Stimulated activated CD8-positive, alpha-beta memory T cell treated with anti-CD3 and anti-CD28 coated beads, Interleukin-15, amount 100 ng/mL, for 4 hours (primary cell): ENCODE measurements at places on chromosomes 16 and 17.

- no peak for DNase-seq
Observed at GRCh38 chr17:4711661-4712181, 1.3 kb downstream of the ARRB2 start.

DNA sequence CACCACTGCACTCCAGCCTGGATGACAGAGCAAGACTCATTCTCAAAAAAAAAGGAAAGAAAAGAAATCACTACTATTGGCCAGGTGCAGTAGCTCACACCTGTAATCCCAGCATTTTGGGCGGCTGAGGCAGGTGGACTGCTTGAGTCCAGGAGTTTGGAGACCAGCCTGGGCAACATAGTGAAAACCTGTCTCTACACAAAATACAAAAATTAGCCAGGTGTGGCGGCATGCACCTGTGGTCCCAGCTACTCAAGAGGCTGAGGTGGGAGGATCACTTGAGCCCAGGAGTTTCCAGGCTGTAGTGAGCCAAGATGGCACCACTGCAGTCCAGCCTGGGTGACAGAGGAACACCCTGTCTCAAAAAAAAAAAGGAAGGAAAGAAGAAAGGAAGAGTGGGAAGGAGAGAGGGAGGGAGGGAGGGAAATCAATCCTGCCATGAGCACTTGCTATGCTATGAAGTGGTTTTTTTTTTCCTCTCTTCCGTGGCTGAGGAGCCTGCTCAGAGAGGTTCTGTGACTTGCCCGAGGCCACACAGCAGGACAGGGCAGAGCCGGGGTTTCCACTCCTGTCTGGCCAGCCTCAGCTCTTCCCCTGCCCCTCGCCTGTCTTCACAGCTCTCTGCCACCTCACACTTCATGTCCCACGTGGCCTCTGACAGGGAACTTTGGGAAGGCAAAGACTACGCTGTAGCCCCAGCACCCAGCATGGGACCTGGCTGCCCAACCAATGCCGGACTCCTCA, 10.9 kb downstream of the GRIN2C start:
- no peak for DNase-seq

DNA sequence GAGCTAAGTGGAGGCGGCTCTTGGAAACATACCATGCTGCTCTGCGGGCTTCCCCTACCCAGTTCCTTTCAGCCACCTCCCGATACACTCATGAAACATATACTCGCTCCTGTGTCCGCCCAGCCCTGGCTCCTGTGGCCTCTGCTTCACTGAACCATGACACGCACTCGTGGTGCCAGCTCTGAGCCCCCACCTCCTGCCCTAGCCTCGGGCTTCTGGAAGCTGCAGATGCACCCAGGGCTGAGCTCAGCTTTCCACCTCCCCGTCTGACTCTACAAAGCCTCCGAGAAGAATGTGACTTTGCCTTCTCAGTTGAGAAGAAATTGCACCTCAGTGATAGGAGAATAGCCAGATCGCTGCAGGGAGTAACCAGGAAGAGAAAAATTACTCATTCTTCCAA, 11.0 kb downstream of the CALB2 start:
- DNase-seq: no peak

DNA sequence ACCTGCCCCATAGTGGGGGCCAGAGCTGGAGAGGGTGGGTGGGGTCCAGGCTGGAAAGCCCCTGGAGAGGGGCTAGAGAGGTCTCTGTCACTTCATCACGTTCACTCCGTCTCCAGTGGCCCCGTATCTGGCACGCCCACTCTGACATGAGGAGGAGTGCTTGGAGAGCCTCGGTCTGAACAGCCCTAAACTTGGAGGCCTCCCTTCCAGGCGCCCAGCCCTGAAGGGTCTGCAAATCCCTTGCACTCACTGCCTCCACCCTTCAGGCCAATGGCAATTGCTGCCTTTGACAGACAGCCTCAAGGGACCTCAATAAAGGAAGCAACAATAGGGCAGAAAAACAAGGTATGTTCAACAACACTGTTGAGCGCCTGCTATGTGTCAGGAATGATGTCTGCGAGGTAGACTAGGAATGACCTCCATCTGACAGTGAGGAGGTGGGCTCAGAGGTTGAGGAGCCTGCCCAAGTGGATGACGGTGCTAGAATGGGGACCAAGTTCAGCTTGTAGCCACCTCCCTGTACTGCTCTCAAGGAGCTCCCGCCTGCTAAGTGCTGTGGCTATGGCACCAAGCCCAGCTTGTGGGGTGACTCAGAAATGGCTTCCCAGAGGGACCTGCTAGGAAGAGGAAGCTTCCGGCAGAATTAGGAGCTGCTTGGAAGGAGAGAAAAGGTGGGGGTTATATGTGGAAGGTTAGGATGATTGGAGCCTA, 2.9 kb upstream of the EPX start:
- no peak for DNase-seq

DNA sequence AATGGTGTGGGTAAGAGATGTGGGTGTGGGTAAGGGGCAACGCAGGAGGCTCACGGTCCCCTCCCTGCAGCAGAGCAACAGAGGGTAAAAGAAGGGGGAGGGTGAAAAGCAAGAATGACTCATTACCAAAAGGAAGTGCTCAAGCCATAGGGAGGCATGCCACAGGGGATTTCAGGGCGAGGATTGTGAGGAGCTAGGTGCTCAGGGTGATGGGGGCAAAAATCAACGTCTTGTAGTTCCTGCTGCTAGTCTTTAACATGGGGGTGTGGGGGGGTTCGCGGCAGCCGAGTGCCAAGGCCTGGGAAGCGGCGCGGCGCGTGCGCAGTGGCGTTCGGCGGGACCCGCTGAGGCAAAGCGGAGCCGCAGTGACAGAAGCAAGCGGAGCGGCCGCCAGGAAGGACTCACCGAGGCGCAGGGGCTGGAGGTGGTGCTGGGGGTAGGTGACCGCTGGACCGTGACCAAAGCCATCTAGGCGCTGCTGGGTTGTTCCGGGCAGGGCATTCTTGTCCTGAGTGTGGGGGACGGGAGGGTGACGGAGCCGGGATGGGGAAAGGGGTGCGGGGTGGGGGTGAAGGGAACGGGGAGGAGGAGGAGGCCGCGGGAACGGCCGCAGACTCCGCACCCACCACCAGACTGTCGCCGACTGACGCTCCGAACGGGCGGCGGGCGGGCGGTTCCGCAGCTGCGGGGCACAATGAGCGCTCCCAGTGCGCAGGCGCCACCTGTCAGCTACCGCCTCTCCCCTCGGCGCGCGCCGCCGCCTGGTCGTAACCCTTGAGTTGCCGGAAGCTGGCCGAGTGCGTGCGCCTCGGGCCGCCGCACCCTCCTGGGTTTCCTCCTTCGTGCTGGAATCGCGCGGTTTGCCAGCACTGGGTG, at the start of gene SSH2:
TSS of gene SSH2 (minus strand) at position 696 of the 876 bp plus-strand sequence. CDS start at position 468, 228 bp downstream.
- DNase-seq: peak; percentile 77

DNA sequence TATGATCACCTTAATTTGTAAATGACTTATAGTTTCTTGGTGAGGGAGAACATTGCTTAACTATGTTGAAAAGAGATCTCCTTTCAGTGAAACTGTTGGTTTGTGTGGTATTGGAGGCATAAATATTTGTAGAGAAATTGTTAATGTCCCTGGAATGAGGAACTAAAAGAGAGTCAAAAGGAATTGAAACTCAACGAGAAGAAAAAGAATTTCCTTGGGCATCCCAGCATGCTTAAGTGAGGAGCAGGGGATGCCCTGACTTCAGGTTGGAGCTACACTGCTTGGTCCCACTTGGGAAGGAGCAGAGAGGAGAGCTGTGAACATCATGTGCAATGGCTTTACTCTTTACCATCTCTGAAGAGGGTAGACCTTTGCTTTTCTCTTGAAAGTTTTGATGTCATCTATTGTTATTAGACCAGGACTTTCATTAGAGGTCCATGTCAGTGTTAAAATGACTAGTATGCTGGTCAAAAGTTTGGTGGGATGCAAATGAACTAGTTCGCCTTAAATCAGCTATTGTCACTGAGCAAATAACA, 21.7 kb downstream of the KRT23 start:
- DNase-seq: no peak

GRCh38 chr16:4976079-4976478, 17.9 kb downstream of the SEC14L5 start:
- no peak for DNase-seq

DNA sequence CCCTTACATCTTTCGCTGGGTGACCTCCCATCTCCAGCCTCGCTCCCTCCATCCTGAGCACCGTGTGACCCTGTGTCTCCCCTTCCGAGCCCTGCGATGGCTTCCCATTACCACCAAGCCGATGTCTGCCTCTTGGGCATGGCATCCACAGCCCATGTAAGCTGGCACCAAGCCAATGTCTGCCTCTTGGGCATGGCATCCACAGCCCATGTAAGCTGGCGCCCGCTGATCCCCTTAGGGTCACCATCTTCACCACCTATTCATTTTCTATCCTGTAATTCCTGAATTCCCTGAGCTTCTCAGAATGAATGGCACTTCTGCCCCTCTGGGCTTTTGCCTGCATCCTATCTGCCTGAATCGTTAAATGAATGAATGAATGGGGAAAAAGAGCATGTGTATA, 478.2 kb upstream of the CCL2 start:
- no peak for DNase-seq

DNA sequence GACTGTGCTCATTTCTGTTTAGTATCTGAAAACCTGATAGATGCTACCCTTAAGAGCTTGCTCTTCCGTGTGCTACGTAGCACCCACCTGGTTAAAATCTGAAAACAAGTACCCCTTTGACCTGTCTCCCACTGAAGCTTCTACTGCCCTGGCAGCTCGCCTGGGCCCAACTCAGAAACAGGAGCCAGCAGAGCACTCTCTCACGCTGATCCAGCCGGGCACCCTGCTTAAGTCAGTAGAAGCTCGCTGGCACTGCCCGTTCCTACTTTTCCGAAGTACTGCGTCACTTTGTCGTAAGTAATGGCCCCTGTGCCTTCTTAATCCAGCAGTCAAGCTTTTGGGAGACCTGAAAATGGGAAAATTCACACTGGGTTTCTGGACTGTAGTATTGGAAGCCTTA, 18.9 kb downstream of the NTAN1 start:
- no peak for DNase-seq

DNA sequence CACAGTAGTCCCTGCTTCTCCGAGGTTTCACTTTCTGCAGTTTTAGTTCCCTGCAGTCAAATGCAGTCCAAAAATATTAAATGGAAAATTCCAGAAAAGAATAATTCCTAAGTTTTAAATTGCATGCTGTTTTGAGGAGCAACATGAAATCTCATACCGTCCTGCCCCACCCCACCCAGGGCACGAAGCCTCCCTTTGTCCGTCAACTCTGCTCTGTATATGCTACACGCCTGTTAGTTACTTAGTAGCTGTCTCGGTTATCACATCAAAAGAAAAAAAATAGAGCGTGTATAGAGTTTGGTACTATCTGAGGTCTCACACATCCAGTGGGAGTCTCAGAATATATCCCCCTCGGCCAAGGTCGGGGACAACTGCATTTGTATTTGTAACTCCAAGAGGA, 129.4 kb upstream of the NOL11 start:
- DNase-seq: no peak

GRCh38 chr17:79192503-79193351, 118.1 kb downstream of the ENGASE start:
- no peak for DNase-seq

- DNase-seq: no peak
Observed at GRCh38 chr16:16143931-16144330, 79.4 kb downstream of the ABCC6 start.

DNA sequence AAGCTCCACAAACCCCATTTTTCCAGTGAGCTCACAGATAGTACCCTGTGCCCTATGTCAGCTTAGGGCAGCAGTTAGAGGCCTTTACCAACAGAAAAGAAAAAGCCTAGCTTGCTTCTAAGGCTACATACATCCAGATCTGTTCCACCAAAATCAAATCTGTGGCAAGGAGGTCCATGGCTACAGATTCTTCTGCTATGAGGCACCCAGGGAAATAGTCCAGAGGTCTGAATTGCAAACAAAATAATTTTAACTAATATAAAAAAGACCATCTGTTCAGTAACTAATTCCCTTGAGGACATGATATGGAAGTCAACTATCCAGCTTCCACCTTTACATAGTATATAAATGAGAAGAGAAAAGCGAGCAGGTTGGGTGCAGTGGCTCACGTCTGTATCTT, 129.3 kb downstream of the PARN start:
- DNase-seq: no peak
